ENCODE measurements at places on chromosomes 5 and 9.
A peak's percentile ranks its signal among the peaks of the same experiment; 100 is the strongest.

GRCh38 chr5:116009806-116010205 lies 22.5 kb upstream of the ARL14EPL start:
- H3K36me3 ChIP-seq, result no peaks in the 10 kb centered on the region
- H3K4me3 ChIP-seq, result no peak overlapping the region
- H3K27ac ChIP-seq, result no peak overlapping the region
- H3K27me3 ChIP-seq, result no peaks in the 10 kb centered on the region
- no peaks in the 10 kb centered on the region for H3K4me1 ChIP-seq
- DNase-seq, result no peak

DNA sequence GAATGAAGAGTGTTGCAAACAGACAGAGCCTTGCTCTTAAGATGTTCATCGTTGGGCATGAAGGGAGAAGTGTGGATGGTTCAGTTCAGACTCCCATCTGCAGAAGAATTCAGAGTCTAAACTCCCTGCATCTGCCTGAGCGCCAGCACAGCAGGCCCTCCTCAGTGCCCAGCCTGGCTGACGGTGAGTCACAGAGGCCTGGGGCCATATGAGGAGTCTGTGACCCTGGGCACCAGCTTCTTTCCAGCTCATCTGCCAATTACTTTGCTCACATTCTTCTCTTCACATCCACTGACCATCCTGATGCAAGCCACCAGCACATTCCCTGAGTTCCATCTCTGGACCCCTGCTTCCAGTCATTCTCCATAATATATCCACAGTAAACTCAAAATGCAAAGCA lies 401.1 kb upstream of the TRPC7 start:
- no peaks in the 10 kb centered on the region for H3K27me3 ChIP-seq
- no peaks in the 10 kb centered on the region for H3K4me1 ChIP-seq
- H3K27ac ChIP-seq, result no peak overlapping the region
- H3K36me3 ChIP-seq, result no peaks in the 10 kb centered on the region
- DNase-seq, result no peak
- no peak overlapping the region for H3K4me3 ChIP-seq

DNA sequence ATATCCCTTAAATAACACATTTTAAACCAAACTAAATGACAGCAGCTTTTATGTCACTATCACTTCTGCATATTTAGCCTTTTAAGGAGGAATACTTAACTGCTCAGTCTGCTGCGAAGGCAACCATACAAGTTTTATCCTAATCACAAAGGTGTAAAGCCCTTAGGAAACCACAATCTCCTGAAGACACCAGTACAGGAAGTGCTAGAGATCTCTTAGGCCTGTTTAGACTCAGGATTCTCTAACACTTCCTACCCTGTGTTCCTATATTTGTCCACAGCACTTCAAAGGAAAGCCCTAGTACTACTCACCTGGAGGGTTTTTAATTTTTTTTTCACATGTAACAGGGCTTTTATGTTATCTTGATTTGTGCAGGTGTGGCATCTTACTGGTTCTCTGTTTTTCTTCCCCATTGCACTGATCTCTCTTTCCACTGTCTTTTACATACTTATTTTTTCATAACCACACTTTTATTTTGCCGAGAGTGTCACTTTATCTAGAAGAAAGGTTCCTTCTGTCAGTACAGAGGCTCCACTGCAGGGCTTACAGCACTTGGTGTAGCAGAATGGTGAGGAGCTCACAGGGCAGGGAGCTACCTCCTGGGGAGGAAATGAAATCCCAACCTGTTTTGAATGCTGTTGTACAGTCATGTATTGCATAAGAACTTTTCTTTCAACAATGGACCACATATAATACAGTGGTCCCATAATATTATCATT lies 1060.6 kb upstream of the ACO1 start:
- H3K4me1 ChIP-seq, result no peaks in the 10 kb centered on the region
- H3K36me3 ChIP-seq, result no peaks in the 10 kb centered on the region
- H3K4me3 ChIP-seq, result no peak overlapping the region
- no peak for DNase-seq
- H3K27ac ChIP-seq, result no peak overlapping the region

- no peaks in the 10 kb centered on the region for H3K36me3 ChIP-seq
- no peak overlapping the region for H3K27ac ChIP-seq
- H3K27me3 ChIP-seq, result no peaks in the 10 kb centered on the region
- no peak overlapping the region for H3K4me3 ChIP-seq
- no peak for DNase-seq
These were observed 151.0 kb downstream of the NXNL2 start for GRCh38 chr9:88685966-88686365.

GRCh38 chr5:96637196-96637595 lies 25.0 kb upstream of the CAST start:
- H3K36me3 ChIP-seq, result no peaks in the 10 kb centered on the region
- no peak overlapping the region for H3K4me3 ChIP-seq
- no peak overlapping the region for H3K27ac ChIP-seq
- no peaks in the 10 kb centered on the region for H3K27me3 ChIP-seq
- DNase-seq, result no peak

GRCh38 chr9:132588098-132588497 lies 5.7 kb downstream of the BARHL1 start:
- H3K27me3 ChIP-seq, result peaks cover 8% of the 10 kb centered on the region
- no peaks in the 10 kb centered on the region for H3K4me1 ChIP-seq
- DNase-seq, result no peak
- H3K27ac ChIP-seq, result no peak overlapping the region
- no peak overlapping the region for H3K4me3 ChIP-seq
- no peaks in the 10 kb centered on the region for H3K36me3 ChIP-seq

GRCh38 chr5:69308046-69308553 lies 24.5 kb downstream of the CCDC125 start:
- H3K4me1 ChIP-seq, result no peaks in the 10 kb centered on the region
- no peak overlapping the region for H3K27ac ChIP-seq
- H3K27me3 ChIP-seq, result no peaks in the 10 kb centered on the region
- no peak for DNase-seq
- H3K4me3 ChIP-seq, result no peak overlapping the region

DNA sequence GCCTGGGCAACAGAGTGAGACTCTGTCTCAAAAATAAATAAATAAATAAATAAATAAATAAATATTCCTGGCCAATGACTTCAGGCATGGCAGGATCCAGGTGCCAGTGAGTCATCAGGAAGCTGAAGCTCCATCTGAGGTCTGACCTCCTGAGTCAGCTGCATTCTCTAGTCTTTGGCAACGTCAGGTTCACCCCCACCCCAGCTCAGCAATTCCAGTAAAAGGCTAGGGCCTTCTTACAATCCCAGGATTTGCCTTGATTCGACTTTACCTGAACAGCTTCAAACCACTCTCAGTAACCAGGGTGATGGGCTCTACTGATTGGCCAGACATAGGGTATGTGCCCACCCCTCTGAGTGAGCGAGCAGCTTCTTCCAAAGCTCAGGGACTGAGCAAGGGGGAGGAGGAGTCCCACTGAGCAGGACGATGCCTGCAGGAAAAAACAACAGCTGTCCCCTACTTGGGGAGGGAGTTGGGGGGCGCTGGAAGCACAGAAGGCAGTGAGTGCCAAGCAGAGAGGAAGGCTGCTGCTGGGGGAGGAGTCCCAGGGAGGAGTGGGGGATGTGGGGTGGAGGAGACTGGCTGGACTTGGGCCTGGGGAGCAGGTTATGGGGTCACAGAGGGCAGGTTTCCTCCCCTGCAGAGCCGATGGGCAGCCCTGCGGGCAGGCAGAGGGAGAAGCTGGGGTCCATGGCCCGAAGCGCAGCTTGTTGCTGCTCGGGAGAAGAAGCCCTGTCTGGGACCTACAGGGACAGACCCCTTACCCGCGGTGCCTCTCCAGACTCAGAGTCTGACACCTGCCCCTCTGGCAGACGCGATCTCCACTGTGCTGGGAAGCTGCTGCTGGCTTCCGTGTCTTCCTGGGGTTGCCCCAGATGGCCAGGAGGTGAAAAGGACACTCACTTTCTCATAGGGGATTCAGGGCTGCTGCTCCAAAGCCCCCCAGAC lies 25.9 kb upstream of the UNC5A start:
- H3K27ac ChIP-seq, result no peak overlapping the region
- H3K4me3 ChIP-seq, result no peak overlapping the region
- H3K36me3 ChIP-seq, result no peaks in the 10 kb centered on the region
- H3K4me1 ChIP-seq, result no peaks in the 10 kb centered on the region
- DNase-seq, result no peak

DNA sequence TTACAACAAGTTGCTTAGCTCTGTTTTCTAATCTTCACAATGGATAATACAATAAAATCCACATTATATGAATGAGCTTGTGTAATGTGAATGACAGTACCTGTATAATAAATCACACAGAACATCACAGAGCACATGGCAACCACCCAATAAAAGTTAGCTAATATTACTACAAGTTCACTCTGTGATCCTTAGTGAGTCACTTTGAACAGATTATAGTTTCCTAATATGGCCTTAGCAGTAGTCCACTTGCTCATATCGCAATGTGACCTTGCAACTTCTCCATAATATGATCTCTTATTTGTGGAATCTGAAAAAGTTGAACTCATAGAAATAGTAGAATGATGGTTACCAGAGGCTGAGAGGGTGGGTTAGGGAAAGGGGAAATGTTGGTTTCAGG lies 361.3 kb downstream of the PTPRD start:
- H3K4me3 ChIP-seq, result no peak overlapping the region
- no peaks in the 10 kb centered on the region for H3K36me3 ChIP-seq
- H3K27me3 ChIP-seq, result no peaks in the 10 kb centered on the region
- no peak for DNase-seq

GRCh38 chr5:76716456-76717157 lies 681 bp downstream of the F2R start:
- DNase-seq, result no peak
- H3K4me3 ChIP-seq, result peak overlapping the region; percentile 62
- H3K36me3 ChIP-seq, result no peaks in the 10 kb centered on the region
- peak overlapping the region; percentile 56 for H3K27ac ChIP-seq
- H3K4me1 ChIP-seq, result peaks cover 7% of the 10 kb centered on the region

Measured in right lobe of liver (tissue), 6 donors.